ENCODE measurements at places on chromosomes 5 and 9.

GRCh38 chr5:179427032-179427675, 81.9 kb upstream of the ADAMTS2 start:
- no peak for DNase-seq
- H3K4me1 ChIP-seq = no peaks in the 10 kb centered on the region
- H3K4me3 ChIP-seq = no peak overlapping the region
- no peak overlapping the region for H3K27ac ChIP-seq

GRCh38 chr9:138024831-138025291, 147.3 kb downstream of the CACNA1B start:
- no peaks in the 10 kb centered on the region for H3K4me1 ChIP-seq
- H3K27me3 ChIP-seq = no peaks in the 10 kb centered on the region
- no peak overlapping the region for H3K4me3 ChIP-seq

- no peak for DNase-seq
- H3K27ac ChIP-seq = no peak overlapping the region
- H3K27me3 ChIP-seq = no peaks in the 10 kb centered on the region
- H3K4me3 ChIP-seq = no peak overlapping the region
- H3K36me3 ChIP-seq = no peaks in the 10 kb centered on the region
- no peaks in the 10 kb centered on the region for H3K4me1 ChIP-seq
Measured at GRCh38 chr5:93193431-93194347, 387.3 kb downstream of the NR2F1-AS1 start.

DNA sequence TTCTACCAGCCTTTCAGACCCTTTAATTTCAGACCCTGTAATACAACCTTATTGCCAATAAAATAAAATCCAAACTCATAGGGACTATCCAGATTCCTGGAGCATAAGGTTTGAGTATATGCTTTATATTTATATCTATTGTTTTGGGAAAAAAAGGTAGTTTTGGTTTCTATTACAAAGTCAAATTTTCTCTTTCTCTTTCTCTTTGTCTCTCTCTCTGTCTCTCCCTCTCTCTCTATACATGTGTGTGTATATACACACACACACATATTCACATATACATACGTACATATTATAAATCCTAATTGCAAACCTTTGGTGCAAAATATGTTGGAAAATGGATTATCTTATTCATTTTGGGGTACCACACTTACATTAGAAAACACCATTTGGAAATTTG, 39.0 kb downstream of the TMEM232 start:
- H3K36me3 ChIP-seq = no peaks in the 10 kb centered on the region
- no peak overlapping the region for H3K27ac ChIP-seq
- H3K4me3 ChIP-seq = no peak overlapping the region

GRCh38 chr5:126941403-126941802, 89.0 kb downstream of the MARCHF3 start:
- no peak overlapping the region for H3K27ac ChIP-seq
- peaks cover 2% of the 10 kb centered on the region for H3K4me1 ChIP-seq

Data from mesendoderm (in vitro differentiated cells).